Activated naive CD4-positive, alpha-beta T cell (primary cell): ENCODE measurements at places on chromosomes 7 and 10.
A peak's percentile ranks its signal among the peaks of the same experiment; 100 is the strongest.

DNA sequence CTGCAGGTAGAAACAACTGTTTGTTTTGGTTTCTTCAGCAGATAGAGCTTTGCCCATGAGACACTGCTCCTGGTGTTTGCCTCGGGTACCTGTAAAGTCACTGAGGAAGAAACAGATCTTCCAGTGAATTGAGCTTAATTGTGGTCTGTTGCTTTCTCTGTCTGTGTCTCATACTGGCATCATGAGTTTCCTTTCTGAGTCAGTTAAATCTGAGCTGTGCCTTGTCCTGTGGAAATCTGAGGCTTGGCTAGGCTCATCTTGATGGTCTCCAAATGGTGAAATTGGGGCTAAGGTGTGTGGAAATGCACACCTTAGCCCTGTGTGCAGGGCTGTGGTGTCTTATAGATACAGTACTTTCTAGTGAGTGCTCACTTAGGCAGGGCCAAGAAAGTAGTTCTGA lies 67.4 kb downstream of the GBF1 start:
- DNase-seq = no peak

DNA sequence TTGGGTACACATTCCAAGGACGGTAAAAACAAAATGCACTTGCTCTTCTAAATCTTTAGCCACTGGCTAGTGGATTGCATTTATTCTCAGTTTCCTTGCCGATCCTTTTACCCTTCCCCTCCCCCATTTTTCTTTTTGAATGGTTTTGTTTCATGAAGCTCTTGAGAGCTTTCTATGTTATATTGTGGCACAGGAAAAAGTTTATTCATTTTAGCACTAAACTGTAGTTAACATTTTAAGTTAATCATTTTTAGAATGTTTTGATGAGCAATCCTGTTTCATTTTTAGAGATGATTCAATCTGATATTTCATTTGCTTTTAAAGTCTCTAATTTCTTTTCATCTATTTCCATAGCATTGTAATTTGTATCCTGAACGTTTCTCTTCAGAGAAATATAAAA lies 24.0 kb downstream of the ZEB1 start:
- DNase-seq = no peak

- DNase-seq = no peak
Observed at GRCh38 chr7:111384065-111384891, 178.0 kb downstream of the IMMP2L start.

DNA sequence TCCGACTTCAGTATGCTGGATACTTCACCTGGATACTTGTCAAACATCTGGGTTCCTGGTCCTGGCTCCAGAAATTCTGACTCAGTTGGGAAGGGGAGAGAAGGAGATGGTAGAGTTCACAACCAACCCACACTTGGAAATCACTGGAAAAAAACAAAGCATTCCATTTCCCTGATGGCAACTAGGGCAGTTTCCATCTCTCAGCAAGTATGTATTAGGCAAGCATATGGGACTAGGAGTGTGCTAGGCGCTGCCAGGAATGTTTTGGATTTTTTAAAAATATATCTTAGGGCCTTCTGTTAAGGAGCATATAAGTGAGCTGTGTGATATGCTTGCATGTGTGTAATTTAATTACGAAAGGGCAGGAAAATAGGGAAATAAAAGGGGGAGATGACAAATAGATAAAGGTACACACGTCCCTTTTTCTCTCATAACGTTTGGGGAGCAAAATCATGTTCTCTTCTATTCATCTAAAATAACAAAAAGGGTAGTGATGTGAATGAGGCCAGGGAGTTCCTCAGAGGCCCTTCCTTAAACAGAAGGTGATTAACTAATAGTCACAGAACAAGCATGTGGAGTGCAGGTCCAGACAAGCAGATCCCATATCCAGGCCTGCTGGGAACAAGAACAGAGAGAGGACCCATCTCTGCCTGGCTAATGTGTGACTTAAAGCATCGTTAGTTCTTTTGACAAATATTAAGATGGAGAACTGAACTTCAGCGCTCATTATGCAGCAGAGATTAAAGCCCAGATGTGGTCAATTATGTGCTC lies 64.5 kb upstream of the NFE2L3 start:
- DNase-seq = no peak

- no peak for DNase-seq
Observed at GRCh38 chr7:22123139-22123538, 177.4 kb upstream of the CDCA7L start.

DNA sequence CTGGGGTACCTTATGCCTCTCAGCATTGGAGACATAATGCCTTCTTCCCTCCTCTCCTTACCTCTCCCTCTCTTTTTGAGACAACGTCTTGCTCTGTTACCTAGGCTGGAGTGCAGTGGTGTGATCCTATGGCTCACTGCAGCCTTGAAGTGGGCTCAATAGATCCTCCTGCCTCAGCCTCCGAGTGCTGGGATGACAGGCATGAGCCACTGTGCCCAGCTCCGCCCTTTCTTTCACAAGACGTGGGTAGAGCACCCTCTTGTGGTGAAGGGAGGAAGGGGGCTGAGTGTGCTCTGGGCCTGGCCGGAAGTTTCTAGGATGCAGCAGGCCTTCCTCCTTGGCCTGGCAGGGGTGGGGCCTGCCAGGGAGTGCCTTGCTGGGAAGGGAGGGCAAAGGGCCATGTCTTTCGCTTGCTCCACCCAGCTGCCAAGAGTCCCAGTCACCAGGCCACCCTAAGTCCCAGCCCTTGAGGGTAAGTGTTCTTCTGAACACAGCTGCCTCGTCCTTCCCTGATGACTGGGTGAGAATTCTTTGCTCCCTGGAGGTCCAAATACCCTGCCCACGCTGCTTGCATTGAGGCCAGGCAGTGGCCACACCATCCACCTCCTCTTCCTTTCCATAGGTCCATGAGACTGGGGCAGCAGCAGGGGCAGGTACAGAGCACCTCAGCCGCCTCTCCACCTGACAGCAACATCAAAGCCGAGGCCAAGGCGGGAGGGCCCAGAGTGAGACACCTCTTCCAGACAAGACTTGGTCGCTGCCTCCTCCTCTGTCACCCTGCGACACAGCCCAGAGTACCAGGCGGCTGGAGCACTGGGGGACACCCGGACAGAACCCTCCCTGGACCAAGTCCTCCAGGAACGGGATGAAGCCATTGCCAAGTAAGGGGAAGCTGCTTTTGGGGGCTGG lies 3.7 kb downstream of the ABHD11 start:
- DNase-seq = peak; percentile 56
